ENCODE measurements at places on chromosomes 16 and 17.

DNA sequence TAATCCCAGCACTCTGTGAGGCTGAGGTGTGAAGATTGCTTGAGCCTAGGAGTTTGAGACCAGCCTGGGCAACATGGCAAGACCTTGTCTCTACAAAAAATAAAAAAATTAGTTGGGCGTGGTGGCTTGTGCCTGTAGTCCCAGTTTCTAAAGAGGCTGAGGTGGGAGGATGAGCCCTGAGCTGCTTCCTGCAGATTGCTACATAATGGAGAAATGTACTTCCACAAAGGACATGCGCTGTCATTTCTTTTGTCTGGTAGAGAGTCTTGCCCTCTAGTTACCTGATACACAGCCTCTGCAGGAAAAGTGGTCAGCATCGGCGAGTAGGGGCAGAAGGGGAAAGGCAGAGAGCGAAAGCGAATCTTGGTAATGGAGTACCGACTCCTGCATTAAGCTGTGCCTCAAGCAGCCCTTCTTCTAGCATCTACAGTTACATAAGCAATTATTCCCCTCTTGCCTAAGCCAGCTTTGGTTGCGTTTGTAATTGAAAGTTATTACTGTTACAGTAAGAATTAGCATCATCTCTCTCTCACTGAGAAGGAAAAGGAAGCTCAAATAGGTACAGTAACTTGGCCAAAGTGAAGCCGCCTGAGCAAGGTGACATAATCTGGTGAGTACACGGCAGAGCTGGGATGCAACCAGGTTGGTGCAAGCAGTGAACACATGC is 18.5 kb upstream of the GGA2 start:
- no peak for DNase-seq

- DNase-seq = no peak
Measured at GRCh38 chr17:58334256-58334655, 5.7 kb upstream of the TSPOAP1 start.

GRCh38 chr16:82541103-82541502 is 85.7 kb upstream of the CDH13 start:
- DNase-seq = no peak

DNA sequence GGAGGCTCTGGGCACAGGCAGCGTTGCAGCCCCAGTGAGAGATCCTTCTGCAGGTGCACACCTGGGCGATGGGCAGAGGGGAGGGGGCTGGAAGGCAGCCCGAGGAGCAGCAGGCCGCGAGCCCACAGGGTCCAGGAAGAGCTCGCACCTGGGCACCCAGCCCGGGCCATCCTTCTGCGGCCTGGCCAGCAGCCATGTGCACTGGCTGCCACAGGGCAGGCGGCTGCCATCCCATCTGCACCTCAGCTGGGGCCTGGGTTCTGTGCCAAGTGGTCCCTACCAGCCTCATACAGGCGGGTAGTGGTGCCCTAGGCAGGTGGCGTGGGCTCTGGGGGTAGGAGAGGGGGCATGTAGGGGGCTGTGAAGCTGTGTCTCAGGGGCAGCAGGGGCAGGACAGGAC is 197.2 kb downstream of the RBFOX3 start:
- no peak for DNase-seq

- no peak for DNase-seq
Measured at GRCh38 chr16:81374550-81374949, 59.8 kb downstream of the GAN start.

GRCh38 chr17:75845058-75845711 is 981 bp upstream of the UNC13D start:
- DNase-seq = peak; percentile 65

DNA sequence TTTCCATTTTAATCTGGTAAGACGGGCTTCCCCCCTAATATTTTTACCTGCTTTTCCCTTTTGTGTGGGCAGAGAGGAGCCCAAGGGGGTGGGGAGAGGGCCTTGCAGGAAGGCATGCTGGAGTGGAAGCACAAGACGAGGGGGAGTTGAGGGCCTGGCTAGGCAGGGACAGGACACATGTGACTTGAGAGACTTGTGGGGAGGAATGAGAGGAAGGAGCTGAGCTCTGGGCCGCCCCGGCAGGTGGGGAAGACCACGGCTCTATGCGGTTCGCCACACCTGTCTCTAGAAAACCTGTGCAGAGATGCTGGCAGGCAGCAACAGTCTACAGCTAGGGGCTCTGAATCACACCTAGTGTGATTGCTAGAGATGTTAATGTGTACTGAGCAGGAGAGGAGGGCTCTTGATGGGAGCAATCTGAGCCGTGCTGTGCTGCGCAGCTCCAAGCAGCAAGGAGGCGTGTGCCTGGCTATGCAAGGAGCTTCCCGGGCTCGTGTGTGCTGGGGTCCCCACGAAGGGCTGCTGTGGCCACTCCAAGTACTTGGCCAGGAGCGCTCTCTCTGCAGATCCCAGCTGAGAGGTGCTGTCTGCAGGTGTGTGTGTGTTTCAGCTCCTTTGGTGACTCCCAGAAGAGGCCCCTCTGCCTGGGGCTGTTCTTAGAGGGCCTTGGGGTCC is 50.2 kb downstream of the PDPK1 start:
- DNase-seq = no peak

DNA sequence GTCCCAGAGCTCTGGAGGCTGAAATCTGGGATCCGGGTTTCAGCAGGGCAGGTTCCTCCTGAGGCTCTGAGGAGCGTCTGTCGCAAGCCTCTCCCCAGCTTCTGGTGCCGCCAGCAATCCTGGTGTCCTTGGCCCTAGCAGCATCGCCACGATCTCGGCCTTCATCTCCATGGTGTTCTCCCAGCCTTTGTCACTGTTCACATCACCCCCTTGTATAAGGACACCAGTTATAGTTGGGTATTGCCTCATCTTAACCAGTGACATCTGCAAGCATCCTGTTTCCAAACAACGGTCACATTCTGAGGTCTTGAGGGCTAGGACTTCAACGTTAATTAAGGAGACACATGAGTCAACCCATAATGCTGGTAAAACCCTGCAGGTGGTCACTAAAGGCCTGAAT is 2.8 kb upstream of the PPP1R27 start:
- no peak for DNase-seq

DNA sequence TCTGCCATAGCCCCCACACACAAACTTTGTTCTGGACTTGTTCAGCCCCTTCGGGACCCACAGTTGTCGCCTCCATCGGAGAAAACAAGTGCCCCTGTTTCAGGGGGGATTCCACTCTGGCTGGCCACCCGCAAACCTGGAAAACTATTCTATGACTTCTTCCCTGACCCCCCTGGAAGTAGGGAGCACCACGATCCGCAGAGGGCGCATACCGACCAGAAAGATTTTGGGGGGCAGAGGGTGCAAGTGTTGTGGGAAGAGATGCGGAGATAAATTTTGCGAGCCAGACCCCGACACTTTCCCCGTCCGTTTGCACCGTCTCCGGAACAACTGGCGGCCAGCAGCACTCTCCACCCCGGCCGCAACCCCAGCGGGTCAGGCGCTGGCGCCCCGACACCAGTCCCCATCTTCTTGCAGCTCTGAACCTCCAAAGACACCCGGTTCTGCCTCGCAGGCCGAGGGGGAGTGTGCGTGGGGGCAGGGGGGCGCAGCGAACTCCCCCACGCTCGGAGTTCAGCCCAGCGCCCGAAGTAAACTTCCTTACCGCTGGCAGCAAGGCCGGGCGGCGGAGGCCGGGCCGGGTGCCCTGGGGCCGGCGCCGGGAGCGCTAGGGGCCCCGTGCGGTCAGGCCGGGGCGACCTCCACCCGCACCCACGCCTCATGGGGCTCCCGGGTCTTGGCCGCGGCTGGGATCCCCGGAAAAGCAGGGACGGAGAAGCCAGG is 744 bp downstream of the SALL1 start:
- DNase-seq = no peak

GRCh38 chr17:38419508-38419981 is 8.7 kb upstream of the ARHGAP23 start:
- DNase-seq = no peak

- DNase-seq = no peak
Measured at GRCh38 chr16:55056585-55057401, 126.1 kb downstream of the IRX5 start.

DNA sequence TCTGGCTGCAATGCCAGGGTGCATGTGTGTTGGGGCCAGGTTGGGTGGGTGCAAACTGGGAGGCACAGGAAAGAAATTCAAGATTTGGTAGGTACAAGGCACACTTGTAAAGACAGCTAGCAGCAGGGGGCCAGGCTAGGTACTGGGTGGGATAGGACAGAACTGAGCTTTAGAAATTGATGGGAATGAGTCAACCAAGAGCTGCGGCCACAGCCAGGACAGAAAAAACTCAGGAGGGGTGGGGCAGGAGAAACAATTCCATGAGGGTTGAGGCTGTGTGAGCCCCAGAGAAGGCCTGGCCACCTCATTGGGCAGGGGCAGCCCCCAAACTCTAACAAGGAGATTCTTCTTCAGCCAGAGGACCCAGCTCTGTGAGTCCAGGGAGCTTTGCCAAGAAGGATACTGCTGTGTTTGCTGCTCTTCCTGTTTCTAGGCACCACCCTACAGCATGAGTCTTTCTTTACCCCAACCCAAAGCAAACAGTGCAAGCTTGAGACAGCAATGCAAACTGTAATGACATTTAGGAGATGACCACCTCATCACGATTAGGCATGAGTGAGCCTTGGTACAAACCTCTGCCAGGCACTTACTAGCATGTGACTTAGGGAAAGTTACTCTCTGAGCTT is 21.3 kb upstream of the CCDC182 start:
- DNase-seq = no peak

GRCh38 chr17:46056800-46057304 is 57.8 kb downstream of the STH start:
- no peak for DNase-seq

DNA sequence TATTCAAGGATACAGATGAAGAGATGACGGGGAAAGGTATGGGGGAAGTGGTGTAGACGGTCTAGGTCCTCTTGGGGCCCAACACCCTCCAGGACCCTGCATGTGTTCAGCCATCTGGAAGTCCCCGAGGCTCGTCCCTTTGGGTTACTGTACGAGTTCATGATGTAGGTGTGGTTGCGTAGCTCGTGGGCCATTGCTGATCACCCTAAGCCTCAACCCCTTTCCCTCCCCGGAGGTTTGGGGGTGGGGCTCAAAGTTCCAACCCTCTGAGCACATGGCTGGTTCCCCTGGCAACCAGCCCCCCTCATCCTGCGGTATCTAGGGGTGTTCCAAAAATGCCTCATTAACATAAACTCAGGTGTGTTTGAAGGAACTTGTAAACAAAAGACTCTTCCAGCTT is 98.8 kb upstream of the METRNL start:
- DNase-seq = no peak

- DNase-seq = no peak
Measured at GRCh38 chr17:36107660-36108059, 4.0 kb downstream of the CCL4 start.

DNA sequence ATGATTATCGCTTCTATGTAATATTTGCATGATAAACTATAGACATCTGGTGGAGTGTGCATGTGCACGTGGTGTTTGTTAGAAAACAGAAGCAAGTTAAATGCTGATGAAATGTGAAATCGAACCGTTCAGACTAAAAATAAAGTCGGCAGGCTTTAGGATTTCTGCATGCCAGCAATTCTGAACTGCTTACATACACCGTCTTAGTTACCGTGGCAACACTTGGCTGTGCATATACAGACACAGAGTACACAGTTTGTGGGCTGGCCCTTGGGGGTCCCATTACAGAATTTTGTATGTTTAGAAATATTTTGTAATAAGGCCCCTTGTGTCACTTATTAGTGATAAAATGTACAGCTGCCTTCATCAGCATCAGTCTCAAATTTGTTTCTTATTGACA is 605.5 kb downstream of the RBFOX1 start:
- DNase-seq = no peak

- DNase-seq = no peak
Measured at GRCh38 chr16:3822366-3823045, 58.0 kb downstream of the CREBBP start.

DNA sequence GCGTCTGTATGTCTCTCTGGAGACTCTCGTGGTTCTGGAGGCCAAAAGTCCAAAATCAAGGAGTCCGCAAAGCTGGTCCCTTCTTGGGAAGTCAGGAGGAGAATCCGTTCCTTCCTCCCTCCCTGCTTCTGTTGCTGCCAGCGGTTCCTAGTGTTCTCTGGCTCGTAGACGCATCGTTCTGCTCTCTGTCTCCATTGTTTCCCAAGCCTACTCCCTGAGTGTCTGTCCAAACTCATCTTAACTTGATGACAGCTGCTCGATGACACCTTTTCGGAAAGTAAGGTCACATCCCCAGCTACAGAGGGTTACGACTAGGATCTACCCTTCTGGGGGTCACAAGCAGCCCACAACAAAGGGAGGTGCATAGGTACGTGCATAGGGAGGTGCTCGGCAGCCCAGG is 80.7 kb upstream of the FOXF1 start:
- DNase-seq = no peak

GRCh38 chr17:70582777-70583176 is 413.4 kb downstream of the KCNJ2 start:
- DNase-seq = no peak

- DNase-seq = no peak
Measured at GRCh38 chr17:57282296-57282695, 26.0 kb downstream of the MSI2 start.

GRCh38 chr17:43721537-43722268 is 36.9 kb downstream of the SOST start:
- DNase-seq = no peak

DNA sequence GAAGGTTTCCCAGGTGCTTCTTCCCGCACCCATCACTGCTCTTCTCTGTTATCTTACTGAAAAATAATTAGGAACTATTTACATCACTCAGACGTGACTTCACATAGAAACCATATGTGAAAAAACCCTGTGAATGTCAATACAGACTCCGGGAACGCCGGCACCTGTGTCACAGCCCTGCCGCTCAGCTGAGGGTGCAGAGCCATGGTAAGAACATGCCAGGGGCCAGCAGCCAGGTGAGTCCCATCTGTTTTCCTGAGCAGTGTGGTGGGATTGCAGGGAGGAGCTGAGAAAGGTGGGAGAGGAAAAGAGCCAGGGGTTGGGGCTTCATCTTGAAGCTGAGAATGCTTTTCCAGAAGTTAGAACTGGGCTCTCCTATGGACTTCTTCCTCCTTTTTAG is 13.7 kb downstream of the FOXF1 start:
- DNase-seq = no peak

DNA sequence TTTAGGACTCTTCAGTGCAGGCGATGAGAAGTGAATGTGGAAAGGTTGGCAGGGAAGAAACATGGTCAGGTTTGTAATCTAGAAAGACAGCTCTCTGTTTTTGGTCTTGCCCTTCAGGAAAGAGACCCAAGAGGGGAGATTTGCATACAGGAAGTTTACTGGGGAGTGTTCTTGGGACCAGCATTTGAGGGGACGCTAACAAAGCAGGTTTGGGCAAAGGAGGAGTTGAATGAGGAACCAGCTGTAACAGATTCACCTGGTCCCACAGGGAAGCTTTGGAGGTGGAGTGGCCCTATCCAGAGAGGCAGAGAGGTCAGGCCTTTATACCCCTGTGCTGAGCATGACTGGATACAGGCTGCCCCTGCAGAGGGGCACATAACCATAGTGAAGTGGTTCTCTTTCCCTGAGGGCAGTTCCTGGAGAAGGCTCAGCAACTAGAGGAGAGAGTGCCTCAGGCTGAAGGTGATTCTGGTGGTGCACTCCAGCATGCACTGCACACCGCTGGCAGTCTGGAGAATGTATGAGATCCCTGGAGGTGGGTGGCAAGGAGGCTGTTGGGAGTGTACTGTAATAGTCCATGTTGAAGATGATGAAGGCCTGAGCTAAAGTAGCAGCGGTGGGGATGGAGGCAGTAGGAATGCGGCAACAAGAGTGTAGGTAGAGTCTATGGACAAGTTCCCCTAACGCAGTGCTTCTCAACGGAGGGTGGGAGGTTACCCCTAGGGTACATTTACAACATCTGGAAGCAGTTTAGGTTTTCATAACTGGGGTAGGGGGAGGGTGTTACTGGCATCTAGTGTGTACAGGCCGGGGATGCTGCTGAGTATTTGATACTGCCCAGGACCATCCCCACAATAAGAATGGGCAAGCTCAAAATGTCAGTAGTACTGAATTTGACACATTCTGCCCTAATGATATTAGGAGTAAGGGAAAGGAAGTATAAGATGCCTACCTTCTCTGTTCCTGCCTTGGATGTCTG is 37.2 kb downstream of the MAP2K6 start:
- no peak for DNase-seq

Measured in globus pallidus (tissue), 1 donor.